ENCODE measurements at places on chromosomes 2 and 18.

- DNase-seq: no peak
Measured at GRCh38 chr2:215375467-215375830, 60.4 kb downstream of the FN1 start.

DNA sequence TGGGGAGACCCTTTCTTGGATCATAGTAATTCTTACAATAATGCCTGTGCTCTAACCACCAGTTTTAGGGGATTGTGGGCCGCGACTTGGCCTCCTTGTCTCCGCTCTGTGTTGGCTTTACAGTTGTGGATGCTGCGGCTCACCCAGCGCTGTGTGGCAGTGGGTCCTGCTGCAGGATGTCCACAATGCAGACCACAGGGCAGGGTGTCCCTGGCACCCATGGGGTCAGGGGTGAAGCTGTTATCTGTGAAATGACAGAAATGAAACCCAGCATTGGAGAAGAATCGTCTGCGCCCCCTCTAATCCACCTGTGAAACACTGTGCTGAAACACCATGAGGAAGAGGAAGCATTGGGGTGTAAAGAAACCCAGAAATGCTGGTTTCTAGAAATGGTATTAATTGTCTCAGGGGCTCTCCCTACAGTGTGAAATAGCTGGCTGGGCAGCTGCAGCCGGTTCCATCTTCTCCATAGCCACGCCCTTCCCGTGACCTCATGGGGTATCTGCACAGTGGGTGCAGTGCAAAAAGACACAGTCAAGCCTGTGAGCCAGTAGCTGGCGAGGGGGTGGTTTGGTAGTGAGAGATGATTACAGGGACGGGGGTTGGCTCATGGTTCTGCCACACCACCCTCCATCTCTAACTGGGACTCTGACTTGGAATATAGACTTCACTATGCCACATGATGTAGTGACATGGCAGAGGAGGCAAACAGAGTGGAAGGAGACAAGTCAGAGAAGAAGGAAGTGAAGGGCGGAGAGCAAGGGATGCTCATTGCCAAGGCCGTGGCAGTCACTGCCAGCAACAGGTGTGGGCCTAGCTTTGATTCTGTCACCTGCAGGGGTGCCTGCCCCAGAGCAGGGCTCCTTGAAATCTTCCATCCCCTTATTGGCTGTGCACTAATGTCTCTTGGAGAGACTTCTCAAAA lies 16.2 kb downstream of the INPP4A start:
- DNase-seq: peak; percentile 93

DNA sequence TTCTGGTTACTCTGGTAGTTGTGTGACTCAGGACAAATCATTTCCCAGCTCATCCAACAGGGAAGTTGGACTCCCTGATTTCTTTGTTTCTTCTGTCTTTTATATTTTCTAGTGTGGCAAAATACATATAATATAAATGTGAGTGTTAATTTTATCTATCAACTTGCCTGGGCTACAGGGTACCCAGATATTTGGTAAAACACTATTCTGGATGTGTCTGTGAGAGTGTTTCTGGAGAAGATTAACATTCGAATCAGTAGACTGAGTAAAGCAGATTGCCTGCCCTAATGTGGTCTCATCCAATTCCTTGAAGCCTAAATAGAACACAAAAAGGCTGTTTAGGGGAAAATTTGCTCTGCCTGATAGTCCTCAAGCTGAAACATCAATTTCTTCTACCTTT lies 122.9 kb upstream of the STPG4 start:
- DNase-seq: no peak

- DNase-seq: no peak
Measured at GRCh38 chr2:32864334-32865111, 82.2 kb upstream of the LTBP1 start.

GRCh38 chr2:15367205-15367604 lies 193.9 kb downstream of the NBAS start:
- no peak for DNase-seq

- DNase-seq: no peak
Measured at GRCh38 chr18:59359576-59359952, 499 bp upstream of the LMAN1 start.

GRCh38 chr2:47266939-47267710 lies 112.0 kb upstream of the STPG4 start:
- no peak for DNase-seq

- no peak for DNase-seq
Measured at GRCh38 chr2:14255135-14255820, 377.2 kb upstream of the LRATD1 start.

DNA sequence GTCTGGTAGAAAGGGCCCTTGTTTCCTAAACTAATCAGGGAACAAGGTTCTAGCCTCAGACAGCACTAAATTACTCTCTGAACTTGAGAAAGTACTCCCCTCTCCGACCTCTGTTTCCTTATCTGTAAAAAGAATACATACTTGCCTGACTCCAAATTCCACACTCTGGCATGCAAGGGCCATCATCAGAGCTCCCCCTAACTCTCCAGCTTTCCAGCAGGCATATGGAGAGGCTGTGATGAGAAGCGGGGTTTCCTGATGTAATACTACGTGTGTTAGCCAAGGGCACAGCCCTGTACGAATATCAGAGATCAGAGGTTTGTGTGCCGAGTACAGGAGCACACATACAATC lies 1.8 kb upstream of the EVA1A start:
- no peak for DNase-seq

GRCh38 chr2:229765721-229766120 lies 51.4 kb upstream of the DNER start:
- no peak for DNase-seq

DNA sequence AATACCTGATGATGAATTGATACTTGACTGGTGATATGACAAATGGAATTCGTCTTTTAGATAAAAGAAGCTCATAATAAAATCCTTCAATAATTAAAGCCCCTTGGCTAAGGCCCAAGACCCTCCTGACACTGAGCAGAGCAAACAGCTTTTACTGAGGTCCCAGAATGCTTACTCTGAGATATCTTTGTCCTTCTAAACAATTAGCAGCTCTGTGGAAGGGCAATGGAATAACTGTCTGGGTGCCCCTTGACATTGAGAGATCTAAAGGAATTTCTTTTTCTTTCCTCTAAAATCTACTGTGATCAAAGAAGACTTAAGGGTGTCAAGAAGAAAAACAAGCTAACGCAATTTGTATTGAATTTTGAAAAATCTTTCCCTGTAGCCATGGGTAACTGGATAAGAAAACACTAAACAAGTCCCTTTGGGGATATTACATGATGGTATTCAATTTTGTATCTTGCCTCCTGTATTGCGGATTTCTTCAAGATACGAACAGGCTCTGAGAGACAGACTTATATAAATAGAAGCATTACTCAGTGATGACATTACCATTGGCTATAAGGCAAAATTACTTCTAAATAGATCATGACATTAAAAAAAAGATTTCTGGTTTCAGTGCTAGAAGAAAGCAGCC lies 128.8 kb downstream of the MREG start:
- no peak for DNase-seq

DNA sequence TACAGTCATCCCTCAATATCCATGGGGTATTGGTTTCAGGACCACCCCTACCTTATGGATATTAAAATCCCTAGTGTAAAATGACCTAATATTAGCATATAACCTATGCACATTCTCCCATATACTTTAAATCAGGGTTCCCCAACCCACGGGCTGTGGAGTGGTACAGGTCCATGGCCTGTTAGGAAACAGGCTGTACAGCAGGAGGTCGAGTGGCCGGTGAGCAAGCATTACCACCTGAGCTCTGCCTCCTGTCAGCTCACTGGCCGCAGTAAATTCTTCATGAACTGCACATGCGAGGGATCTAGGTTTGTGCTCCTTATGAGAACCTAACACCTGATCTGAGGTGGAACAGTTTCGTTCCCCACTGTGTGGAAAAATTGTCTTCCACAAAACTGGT lies 73.8 kb downstream of the RIF1 start:
- DNase-seq: no peak

DNA sequence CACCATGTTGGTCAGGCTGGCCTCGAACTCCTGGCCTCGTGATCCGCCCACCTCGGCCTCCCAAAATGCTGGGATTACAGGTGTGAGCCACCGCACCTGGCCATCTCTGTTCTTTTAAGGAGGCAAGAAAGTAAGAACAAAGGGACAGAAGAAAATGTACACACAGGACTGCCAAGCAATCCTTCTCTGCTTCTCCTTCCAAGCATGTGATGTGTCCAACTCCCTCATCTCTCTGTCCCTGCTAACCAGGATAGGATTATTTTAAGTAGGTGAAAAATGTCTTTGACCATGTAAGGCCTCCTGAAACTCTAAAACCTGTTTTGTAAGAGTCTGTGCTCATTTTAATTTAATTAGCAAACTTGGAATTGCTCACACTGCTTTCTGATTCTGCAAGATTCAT lies 89.3 kb upstream of the ATL2 start:
- DNase-seq: no peak

- no peak for DNase-seq
Measured at GRCh38 chr2:45089554-45090261, 80.5 kb upstream of the SIX2 start.

- no peak for DNase-seq
Measured at GRCh38 chr2:237816531-237816930, 18.0 kb downstream of the RBM44 start.

- DNase-seq: no peak
Measured at GRCh38 chr2:32863803-32864202, 83.0 kb upstream of the LTBP1 start.

DNA sequence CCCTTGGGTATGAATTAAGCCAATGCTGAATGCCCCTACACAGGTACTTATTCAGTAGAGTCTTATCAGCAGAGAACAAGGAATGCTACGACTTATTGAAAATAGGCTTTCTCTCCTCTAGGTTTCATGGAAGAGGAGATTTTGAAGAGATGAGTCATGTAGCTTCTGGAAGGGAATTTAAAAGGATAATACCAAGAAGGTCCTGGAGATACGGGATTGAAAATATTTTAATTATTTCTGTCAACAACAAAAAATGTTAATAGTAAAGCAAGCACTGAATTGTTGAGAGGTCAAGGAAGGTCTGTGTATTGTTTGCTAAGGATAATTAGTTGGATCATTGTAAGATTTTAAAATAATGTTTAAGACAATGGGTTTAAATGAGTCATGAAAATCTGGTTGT lies 293.0 kb upstream of the SPHKAP start:
- DNase-seq: no peak

DNA sequence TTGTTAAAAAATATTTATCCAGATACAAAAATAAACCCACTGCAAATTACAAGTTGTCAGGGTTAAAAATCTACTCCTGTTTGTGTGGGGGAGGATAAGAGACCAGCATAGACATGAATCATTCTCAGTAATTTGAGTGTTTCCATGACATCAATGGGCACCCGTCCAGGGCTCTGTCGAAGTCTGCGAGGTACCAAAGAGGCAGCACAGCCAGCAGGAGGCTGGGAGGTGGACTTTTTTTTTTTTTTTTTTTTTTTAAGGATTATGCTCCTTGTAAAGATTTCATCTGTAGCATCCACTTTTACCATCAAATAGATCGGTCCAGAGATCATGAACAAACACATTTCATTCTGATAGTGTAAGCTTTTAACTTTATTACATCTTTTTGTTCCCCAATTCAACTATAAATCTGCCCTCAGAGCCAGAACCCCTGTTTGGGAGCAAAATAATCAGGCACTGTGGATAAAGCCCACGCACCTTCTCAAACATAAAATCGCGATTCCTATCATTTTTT lies 182.0 kb downstream of the TCF4 start:
- DNase-seq: no peak

DNA sequence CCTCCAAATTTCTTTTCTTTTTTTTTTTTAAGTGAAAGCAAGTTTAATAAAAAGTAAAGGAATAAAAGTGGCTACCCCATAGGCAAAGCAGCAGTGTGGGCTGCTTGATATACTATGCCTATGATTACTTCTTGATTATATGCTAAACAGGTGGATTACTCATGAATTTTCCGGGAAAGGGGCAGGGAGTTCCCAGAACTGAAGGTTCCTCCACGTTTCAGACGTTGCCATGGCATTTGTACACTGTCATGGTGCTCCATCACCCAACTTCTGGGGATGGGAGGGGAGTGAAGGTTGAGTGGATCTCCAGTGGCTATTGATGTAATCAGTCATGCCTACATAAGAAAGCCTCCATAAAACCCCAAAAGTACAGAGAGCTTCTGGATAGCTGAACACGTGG lies 176.2 kb downstream of the CYP26B1 start:
- DNase-seq: no peak

GRCh38 chr18:45004546-45005080 lies 323.9 kb downstream of the SETBP1 start:
- no peak for DNase-seq

DNA sequence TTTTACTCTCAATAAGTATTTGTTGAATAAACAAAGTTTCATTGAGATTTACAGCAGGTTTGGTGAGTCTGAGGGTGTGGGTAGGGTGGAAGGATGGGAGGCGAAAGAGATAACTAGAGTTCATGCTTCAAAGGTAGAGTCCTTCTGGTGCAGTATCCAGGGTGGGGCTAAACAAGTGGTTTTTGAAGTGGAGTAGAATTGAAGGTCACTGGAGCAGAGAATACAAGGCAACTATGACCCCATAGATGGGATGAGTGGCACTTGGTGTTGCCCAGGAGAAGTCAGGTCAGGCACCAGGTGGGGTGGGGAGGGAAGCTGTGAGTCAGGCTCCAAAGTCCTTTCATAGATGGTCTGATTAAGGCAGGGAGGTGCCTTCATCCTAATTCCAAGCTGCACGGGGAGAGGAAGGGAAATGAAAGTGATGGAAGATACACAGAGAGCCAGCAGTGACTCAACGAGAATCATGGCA lies 6.6 kb upstream of the CAB39 start:
- no peak for DNase-seq

GRCh38 chr2:64652231-64653108 lies 1.2 kb downstream of the SERTAD2 start:
- peak; percentile 48 for DNase-seq

Data from MM.1S (cell line).